Endodermal cell (in vitro differentiated cells): ENCODE measurements at places on chromosomes 7 and 10. TPM values are rescaled to one million over a fixed set of nuclear protein-coding genes. Genes with fewer than 3 reads are reported as not detected.

The OR6V1 gene
- not detected in 3 replicates for total RNA-seq

The COA1 gene
- total RNA-seq, result 103 and 104 TPM in 2 replicates

- no peak for DNase-seq
- no peaks in the 10 kb centered on the region for H3K27me3 ChIP-seq
- no peak overlapping the region for H3K27ac ChIP-seq
- peaks cover 11% of the 10 kb centered on the region for H3K36me3 ChIP-seq
These were observed 84.5 kb downstream of the CUX1 start for GRCh38 chr7:101901661-101902491.

- H3K4me3 ChIP-seq, result no peak overlapping the region
- H3K36me3 ChIP-seq, result no peaks in the 10 kb centered on the region
- H3K4me1 ChIP-seq, result no peaks in the 10 kb centered on the region
- DNase-seq, result peak; percentile 76
These were observed 166.9 kb upstream of the RNF32 start for GRCh38 chr7:156473476-156474240.

The PKD2L1 gene
- total RNA-seq, result not detected in 2 replicates
